ENCODE measurements at places on chromosomes 6 and 20.

DNA sequence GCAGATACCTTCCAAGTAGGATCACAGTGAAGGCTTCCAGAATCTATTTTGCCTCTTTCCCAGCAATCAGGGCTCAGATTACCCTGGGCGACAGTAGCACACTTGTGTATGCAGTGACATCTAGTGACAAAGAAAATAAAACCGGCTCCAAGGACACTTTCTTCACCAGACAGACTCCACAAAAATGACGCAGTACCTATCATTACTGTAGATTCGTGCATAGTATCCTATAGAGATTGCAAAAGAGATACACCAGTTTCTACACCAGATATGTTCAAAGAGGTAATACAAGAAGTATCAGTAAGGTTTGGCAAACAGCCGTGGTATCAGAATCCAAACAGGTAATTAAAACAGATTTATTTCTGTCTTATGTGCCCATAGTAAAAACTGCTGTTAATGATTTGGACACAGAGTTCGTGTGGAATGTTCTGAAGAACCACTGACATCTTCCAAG, 600.4 kb upstream of the JAG1 start:
- DNase-seq: peak; percentile 34

DNA sequence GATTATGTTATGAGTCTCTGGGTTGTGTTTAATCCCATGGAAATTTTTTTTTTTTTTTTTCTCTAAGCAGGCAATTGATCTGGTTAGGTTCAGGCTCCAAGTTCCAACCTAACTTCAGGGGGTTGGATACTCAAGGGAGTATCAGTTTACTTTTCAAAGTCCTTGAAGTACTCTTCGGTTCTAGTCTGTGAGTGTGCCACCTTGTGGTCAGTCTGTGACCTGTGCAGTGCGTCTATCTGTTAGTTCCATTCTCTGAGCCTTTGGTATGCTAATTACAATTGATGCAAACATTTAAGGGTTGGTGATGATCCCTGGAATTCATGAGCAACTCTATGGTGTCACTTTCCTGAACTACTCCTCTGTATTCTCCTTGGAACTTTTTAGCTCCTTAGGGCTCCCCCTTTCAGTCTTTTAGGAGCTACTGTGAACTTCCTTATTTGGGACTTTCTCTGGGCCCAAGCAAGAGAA, 342.0 kb downstream of the SOX4 start:
- no peak for DNase-seq

DNA sequence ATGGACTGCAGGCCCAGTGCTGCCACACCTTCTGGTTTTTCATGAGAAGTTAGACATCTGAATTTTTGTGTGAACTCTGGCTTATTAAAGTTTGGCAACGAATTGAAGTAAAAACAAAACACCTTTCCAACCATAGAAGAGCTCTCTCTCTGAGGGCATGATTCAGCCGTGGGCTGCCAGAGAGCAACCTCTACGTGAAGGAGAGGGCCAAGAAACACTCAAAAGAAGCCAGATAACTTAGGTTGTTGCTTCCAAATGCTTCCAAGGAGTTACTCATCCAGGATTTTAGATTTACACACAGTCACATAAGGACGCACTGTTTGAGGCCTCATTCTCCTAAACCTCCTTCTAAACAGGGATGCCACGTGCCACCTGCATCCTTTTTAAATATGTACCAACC, 65.5 kb downstream of the NRN1 start:
- no peak for DNase-seq

- DNase-seq: no peak
These were observed 254.4 kb upstream of the PMEPA1 start for GRCh38 chr20:57964011-57964862.

GRCh38 chr6:35317483-35318195, 20.0 kb downstream of the DEF6 start:
- no peak for DNase-seq

DNA sequence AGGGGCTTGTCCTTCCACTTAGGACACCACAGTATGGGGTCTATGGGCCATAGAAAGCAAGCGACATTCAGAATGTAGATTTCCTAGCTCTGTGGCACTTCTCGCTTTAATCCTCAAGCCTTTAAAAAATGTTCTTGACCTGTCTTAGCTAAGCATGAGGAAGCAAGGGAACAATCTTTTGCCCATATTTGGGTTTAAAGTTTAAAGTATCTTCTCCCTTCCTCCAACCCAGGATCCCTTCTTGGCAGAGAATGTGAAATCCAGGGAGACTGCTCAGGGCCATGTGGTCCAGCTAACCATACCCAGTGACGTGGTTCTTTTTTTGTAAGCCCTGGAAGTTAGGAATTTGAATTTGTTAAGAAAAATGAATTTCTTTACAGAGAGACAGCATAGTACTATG, 289.9 kb downstream of the BTBD9 start:
- DNase-seq: peak; percentile 63

DNA sequence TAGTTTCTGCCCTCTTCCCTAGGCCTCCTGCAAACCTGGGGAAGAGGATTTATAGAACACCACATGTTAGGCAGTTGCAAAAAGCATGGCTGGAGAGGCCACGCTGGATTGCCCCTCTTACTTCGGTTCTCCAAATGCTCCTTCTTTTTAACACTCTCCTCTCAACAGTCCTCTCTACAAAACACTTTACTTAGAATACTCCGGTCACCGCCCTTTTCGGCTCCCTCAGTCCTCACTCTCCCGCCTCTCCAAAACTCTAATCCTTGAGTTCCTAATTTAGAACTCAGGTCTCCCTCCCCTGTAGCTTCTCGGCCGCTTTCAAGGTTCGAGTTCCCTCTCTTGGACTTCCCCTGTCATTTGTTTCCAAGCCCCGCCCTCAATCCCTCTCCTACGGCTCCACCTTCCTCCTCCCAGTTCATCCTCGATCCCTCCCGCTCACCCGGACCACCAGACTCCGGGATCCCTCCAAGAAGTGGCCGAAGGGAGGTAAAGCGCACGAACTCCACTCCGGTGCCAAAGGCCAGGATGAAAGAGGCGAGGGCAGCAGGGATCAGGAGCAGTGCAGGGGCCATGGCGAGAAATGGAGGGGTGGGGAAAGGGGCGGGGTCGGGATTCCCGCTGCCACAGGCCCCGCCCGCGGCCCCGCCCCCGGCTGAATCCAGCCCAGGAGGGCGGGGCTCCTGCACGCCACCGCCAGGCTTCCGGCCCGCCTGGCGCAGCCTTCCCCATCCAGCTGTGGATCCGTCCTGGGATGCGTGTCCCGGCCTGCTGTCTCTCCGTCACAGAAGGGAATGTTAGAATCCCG, at the start of gene NRM:
TSS of gene NRM (minus strand) at position 582 of the 805 bp plus-strand sequence. CDS start at position 572, 10 bp downstream.
- peak; percentile 85 for DNase-seq

- no peak for DNase-seq
These were observed 15.3 kb downstream of the RSPO4 start for GRCh38 chr20:986733-987355.

- no peak for DNase-seq
These were observed 269.3 kb downstream of the ARHGAP18 start for GRCh38 chr6:129440691-129441090.

- DNase-seq: no peak
These were observed 683.7 kb upstream of the ID4 start for GRCh38 chr6:19153270-19153980.

DNA sequence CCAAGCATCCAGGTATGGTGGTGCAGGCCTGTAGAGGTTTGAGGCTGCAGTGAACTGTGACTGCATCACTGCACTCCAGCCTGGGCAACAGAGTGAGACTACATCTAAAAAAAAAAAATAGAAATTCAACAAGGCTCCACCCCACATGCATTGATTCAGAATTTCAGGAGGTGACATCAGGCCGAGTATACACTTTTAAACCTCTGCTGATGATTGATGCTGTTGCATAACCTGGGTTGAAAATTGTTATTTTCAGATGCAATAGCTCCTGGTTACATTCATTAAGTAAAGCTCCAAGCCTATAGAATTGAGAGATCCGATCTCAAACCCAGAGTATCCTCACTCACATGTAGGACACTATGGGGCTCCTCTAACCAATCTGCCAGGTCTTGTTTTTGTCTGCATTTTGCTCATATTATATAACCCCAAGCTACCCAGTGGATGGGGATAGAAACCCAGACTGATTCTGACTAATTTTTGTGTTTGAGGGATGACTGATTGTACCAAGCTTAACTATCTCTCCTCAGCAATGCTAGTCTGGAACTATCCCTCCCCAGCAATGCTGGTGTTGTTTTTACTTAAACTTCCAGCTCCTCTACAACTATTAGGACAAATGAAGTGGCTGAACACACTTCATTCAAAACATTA, 123.5 kb upstream of the PREP start:
- DNase-seq: no peak

GRCh38 chr6:148351309-148351708, 8.7 kb downstream of the SASH1 start:
- DNase-seq: no peak

All from amniotic stem cell (primary cell).